ENCODE measurements at places on chromosomes 16 and 17. TPM values are rescaled to one million over a fixed set of nuclear protein-coding genes. Genes with fewer than 3 reads are reported as not detected.

DNA sequence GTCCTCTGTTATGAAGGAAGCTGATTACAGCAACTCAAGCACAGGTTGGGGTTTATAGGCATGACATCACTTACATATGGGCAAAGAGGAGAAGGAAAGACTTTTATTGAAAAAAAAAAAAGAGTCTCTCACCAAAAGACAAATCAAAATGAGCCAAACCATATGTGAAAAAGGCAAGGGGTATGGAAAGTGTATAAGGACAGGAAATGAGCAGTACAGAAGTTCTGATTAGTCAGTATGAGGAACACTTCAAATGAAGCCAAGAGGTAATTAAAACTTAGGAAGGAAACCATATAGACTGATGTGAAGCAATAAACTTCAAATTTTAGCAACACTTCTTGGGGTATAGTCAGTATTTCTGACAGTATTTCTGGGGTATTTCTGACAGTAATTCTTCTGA lies 1372.6 kb downstream of the CDH11 start:
- no peak for DNase-seq

GRCh38 chr17:32116937-32117336 lies 25.4 kb upstream of the RHOT1 start:
- no peak for DNase-seq

DNA sequence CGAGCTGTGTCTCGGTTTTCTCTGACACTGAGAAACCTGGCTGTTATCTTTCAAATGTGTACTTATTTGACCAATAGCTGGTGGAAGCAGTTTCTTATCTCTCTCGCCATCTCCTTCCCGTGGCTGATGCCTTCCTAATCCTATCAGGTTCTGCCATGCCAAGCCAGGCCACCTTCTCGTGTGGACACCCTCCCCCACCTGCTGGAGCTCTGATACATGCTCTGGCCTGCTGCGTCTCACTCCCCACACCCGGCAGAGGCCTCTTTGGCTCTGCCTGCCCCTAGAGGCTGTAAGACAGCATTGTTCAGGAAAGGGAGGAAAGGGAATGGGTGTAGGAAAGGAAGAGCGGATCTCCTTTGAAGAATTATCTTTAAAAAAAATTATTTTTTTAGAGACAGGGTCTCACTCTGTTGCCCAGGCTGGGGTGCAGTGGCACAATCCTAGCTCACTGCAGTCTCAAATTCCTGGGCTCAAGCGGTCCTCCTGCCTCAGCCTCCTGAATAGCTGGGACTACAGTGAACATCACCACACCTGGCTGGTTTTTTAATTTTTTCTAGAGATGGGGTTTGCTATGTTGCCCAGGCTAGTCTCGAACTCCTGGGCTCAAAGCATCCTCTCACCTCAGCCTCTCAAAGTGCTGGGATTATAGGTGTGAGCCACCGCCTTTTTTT lies 7.5 kb upstream of the ARMC5 start:
- DNase-seq, result no peak

GRCh38 chr17:64984851-64985521 lies 65.7 kb upstream of the LRRC37A3 start:
- DNase-seq, result no peak

DNA sequence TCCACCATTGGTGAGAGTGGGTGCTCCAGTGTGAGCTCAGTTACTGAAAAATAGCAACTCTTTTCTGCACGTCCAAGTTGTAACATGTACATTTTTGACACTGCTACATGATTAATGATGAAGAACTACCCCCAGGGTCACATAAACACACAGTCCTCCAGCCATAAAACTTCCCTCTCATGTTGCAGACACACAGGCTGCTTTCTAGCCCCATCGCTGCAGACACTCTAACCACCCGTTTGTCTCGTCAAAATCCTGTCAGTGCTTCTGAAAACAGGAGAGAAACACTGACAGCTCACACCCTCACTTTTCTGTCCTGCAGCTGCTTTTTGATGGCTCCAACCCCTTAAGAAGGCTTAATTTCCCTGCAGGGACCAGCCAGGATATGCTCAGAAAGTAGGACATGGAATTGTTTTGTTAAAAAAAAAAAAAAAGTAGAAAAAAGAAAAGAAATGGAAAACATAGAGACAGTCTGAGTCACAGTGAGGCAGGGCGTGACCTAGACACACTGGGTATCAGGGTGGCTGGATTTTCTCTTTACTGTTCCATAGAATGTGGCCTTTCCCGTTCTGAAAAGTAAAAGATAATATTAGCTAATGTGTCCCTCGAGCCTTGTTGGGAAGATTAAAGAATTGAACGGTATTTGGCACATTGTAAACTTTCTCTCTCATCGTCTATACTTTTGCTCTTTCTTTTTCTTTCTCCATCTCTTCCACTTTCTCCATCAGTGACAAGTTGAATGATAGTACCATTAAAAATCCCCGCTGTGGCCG lies 20.7 kb upstream of the CCL5 start:
- DNase-seq, result peak; percentile 44

GRCh38 chr16:50550035-50550434 lies 1.8 kb downstream of the NKD1 start:
- no peak for DNase-seq

GRCh38 chr17:57856792-57857620 lies 7.2 kb upstream of the MRPS23 start:
- DNase-seq, result no peak

DNA sequence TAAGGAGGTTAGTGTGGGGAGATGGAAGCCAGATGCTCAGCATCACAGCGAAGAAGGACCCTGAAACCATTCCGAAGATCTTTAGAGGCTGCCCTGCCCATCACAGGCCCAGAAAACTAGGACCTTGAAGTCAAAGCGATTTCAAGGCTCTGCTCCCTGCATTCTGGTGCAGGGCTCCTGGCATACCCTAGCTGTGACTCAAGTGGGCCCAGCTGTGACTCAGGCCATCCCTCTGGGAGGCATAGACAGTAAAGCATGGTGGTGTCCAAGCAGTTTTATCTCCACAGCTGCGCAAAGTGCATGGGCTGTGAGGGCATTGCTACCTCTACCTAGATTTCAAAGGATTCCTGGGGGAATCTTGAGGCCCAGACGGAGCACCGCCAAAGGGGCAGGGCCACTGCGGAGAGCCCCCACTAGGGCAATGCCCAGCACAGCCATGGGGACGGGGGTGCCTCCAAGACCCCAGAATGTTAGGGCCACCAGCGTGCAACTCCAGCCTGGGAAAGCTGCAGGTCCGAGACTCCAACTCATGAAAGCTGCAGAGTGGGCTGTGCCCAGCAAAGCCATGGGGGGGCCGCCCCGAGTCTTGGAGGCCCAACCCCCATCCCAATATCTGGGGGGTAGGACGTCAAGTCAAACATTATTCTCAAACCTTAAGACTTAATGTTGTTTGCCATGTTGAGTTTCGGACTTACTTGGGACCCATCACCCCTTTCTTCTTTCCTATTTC lies 11.7 kb upstream of the ZNF594 start:
- no peak for DNase-seq

Gene CDRT15L2
- not detected for polyA plus RNA-seq

Gene PGAP6
- 66.1 TPM for polyA plus RNA-seq

Data from right renal cortex interstitium (tissue), 3 donors.